ENCODE measurements at places on chromosomes 12 and 14.
A peak's percentile ranks its signal among the peaks of the same experiment; 100 is the strongest.

GRCh38 chr14:30550335-30550734, 8.6 kb upstream of the G2E3 start:
- DNase-seq: no peak

DNA sequence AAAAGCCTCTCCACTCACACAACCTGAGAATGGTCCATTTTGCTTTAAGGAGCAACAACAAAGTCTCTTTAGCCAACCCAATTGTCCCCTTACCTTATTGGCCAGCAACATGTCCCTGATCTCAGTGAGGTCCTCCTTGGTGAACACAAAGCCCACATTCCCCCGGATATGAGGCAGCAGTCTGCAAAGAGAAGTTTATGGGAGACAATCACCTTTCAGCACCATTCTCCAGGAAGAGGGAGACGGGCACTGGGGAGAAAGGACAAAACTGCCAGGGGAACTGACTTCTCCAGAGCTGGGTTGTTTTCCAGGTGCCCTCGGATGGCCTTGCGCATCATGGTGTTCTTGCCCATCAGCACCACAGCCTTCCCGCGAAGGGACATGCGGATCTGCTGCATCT, 1.9 kb downstream of the RPLP0 start:
- no peak for DNase-seq

GRCh38 chr14:44170556-44170955, 336.5 kb downstream of the FSCB start:
- DNase-seq: no peak

DNA sequence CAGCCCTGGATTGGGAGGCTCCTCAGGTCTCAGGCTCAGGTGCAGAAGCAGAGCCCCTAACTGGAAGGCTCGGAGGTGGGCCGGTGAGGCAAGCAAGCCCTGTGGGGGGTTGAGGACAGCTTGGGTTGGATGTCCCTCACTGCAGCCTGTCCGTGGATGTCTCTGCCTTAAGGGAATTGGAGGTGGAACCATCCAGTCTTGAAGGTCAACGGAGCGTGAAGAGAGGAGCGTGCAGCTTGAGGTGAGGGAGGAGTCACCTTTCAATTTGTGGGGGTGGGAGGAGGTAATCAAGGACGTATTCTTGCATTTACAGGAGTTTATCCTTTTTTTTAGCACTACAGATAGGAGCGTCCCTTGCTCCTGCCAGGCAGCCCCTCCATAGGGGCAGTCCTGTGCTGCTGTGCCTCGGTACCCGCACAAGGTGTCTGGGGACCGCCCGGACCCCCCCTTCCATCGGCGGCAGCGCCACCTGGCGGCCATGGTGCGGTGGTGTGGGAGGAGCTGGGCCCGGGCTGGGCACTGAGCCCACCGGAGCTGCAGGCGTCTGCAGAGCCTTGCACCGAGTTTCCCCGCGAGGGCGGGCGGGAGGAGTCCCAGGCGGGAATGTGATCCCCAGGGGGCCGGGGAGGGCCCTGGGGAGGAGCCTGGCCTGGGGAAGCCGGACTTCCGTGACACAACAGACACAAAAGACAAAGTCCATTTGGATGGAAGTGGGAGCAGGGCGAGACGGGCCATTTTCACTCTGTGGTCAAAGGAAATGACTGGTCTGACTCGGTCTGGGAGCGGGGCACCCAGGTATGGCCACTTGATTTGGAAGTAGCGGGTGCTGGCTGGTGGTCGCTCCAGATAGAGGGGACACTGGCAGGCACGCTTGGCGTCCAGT, 864 bp downstream of the DNAJC22 start:
- DNase-seq: peak; percentile 78

DNA sequence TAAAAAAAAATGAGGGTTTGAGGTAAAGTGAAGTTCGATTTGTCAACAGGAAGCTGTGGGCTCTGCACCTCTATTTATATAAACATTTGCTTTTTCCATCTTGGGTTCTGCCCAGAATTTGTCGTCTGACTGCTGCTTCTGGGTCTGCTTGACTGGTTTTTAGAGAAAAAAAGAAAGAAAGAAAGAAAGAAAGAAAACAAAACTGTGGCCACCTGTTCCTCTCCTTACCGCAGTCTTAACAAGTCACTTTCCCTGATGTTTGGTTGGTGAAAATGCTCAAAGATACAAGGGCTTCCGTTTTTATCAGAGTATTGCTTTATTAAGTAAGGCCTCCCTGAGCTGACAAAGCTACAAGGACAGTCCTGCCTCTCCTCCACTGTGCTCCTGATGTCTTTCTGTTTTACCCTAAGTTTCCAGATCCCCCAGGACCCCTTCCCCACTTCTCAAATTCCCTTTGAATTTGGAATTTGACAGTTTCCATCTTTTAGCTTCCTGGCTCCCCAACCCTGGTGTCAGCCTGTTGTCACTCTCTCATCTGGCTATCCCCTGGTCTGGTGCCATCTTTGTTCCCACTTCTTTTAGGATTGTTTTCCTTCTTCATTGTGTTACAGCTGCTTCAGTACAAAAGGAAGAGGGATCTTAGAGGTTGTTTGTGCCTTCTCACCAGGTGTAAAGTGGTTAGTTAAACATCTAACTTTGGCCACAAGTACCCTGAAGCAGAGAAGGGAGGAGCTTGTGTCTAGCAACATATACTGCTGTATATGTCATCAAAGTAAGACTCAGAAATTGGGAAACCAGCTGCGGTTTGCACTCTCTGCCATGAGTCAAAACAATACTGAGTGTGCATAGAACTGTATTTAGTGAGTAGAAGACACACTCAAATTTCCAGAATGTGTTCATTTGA, 18.0 kb downstream of the MFAP5 start:
- DNase-seq: no peak

DNA sequence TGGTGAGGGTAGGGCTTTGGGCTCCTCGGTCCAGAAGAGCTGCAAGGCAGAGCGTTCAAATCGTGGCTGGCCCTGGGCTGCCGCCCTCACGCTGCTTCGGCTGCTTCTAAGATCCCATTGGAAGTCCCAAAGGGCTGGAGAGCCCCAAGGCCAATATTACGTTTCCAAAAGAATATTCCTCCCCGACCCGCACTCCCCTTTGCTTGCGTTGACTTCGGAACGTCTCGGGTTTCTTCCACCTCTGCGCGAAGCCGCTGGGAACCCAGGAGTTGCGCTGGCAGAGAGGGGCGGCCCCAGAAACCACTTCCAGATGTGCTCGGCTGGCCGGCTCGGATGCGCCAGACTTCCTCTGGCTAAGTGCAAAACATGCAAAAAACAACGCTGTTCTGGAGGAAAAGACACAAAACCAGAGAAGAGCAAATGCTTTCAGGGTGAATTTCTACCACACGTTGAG, at the start of gene GLT8D2:
TSS of gene GLT8D2 (minus strand) at position 285 of the 454 bp plus-strand sequence. CDS start 30,539 bp downstream, outside the sequence.
- DNase-seq: no peak
